ENCODE measurements at places on chromosomes 12 and 14.

- DNase-seq: no peak
These were observed 169.9 kb downstream of the DICER1 start for GRCh38 chr14:94987409-94987808.

GRCh38 chr12:27026257-27026656 lies 3.9 kb downstream of the MED21 start:
- no peak for DNase-seq

DNA sequence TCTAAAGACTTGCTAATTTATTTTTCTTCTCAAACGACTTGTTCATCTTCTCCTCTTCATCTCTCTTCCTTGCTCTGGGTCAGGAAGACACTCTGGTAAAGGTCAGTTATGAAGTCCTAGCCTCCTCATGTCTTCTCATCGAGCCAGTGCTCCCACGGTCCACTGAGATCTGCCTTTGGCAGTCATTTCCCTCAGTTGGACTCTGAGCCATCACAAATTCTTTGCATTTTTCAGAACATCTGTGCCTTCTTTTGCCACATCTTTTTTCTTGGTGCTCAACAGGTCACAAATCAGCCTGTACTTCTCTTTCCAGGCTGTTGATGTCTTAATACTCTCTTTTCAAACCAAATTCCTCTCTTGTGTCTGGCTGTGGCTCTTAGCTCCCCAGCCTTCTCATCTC lies 49.7 kb downstream of the IGF1 start:
- no peak for DNase-seq

DNA sequence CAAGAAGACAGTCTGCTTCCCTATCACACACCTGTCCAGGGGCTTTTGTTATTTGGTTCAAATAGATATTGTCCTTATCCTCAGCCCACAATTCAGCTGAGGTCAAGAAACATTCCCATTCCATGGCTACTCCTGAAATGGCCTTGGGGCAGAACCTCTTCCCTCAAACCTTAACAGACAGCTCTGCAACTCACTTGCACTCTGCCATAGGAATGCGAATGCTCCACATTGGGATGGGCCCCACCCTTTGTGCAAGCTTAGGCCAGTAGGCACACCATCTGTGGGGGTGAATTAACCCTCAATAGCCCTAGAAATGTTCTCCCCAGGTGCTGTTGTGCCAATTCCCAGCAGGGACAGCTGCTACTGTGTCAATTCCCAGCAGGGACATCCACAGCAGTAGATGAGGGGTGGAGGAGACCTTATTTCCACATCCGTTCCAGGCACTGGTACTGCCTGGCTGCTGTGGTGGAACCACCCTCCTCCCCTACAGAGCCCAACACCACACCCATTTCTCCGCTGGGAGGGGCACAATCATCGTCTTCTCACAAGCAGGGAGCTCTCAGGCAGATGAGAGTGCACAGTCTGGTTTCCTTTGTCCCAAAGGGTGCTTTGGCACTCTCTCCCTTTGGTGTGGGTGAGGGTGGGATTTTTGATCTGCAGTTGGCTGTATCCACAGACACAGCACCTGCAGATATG lies 42.3 kb upstream of the GLIPR1 start:
- DNase-seq: no peak

DNA sequence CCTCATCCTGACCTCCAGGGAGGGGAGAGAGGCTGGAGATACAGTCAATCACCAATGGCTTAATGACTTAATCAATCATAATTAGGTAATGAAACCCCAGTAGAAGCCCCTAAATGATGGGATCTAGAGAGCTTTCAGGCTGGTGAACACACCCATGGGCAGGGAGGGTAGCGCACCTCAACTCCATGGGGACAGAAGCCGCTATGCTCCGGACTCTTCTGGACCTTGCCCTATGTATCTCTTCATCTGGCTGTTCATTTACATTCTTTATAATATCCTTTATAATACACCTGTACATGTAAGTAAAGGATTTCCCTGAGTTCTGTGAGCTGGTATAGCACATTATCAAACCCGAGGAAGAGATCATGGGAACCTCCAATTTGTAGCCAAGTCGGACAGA lies 205.9 kb downstream of the STXBP6 start:
- no peak for DNase-seq
